ENCODE measurements at places on chromosomes 4 and X.

GRCh38 chr4:124321364-124321763 lies 391.2 kb downstream of the ANKRD50 start:
- DNase-seq: no peak

DNA sequence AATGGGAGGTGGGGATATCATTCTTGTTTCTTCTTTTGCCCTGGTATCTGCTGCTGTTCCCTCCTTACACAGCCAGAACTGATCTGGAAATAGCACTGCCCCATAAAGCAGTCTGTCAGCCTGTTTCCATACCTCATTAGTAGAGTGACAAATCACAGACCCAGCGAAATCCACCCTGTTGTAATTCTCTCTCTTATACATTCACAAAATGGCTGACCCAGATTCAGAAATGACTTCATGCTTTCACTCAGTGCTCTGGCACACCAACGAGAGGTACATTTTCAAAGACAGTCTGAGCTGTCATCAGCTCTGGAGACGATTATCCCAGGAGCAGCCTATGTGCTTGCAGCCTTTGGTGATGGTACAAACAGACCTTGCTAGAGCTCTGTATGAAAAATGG lies 164.6 kb downstream of the AFF2 start:
- DNase-seq: no peak

- no peak for DNase-seq
Measured at GRCh38 chrX:51614353-51615012, 4.2 kb downstream of the CENPVL3 start.

DNA sequence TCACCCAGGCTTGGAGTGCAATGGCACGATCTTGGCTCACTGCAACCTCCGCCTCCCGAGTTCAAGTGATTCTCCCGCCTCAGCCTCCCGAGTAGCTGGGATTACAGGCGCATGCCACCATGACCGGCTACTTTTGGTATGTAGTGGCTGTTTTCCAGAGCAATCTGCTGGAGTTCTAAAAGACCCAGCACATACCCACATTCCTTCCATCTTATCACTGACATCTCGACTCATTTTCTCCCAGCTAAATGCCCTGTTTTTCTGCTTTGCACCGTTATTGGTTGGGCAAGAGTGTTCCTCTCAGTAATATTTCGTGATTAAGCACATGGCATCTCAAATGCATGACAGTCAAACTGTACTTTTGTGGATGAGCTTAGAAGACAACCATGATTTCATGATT lies 53.7 kb downstream of the PRKX start:
- no peak for DNase-seq

GRCh38 chr4:52627876-52628275 lies 31.2 kb downstream of the USP46 start:
- DNase-seq: no peak

DNA sequence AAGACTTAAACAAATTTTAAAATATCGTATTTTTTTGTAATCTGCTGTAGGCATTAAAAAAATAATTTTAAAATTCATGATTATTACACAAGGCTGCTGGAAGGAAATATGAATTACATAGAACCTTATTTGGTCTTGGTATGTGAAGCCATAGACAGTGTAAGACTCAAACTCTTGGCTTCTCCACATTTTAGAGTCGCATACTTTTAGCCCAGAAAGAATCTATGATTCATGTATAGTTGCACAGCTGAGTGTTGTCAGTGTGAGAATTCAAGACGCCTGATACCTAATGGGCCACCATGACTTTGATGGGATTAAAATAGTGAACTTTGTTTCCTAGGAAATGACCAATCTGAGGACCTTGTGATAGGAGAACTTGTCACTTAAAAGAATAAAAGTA lies 1.4 kb downstream of the INTU start:
- DNase-seq: no peak

GRCh38 chr4:19026281-19026680 lies 1004.7 kb upstream of the LCORL start:
- DNase-seq: no peak

GRCh38 chrX:114061226-114061625 lies 522.7 kb upstream of the HTR2C start:
- no peak for DNase-seq

DNA sequence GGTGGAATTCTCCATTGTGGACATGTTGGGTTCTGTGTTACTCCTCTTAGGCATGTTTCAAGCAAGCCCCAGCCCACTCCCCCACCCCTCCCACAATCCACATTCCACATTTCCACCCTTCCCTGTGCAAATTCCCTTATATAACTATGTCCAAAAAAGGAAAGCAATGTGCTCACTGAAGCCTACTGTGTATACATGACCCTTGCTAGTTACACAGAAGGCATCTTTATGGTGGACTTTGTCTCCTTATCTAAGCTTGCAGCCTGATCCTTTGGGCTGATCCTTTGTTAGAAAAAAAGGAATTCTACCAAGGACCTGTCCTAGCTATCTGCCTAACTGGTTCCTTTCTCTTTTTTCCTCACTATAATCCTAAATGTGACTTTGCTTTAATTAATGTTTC lies 796.8 kb downstream of the NLGN4X start:
- no peak for DNase-seq

DNA sequence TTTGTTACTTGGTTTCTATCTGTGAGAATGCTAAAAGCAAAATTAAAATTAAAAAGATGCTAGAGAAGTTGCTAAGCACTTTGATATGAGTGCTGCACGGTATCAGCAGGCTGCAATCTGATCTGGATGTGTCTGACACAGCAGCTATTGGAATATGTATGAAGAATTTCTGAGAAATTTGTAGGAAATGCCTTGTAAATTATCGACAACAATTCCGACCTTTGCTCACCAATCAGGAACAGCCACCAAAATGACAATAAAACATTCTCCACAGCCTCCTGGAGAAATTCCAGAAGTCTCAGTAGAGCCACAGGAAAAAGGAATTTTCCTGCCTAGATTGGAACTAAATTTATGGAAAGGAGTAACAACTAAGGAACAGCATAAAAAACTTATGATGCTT lies 82.5 kb downstream of the TIGD2 start:
- no peak for DNase-seq

DNA sequence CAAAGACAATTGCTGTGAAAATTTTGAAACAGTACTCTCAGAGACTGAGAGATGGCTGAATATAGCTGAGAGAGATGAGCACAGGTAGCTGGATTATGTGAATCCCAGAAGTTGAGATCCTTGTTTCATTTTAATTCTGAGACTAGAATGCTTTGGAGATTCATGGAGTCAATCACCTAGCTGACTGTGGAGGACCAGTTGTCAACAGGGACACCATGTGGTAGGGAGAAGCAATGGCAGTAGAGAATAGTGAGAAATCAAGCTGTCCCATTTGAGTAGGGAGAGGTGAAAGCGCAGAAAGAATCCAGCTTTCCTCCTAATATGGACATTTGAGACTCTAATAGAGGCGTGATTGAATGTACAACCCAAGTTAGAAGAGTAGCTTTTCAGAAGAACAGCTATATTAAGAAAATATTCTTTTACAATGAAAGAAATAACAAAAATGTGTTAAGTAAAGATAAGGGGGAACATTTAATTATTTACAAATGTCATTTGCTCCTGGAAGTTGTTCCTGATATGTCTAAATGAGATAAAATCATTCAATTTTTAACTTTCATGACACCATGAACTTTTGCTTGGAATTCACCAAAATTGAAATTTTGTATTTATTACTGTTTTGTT lies 30.3 kb upstream of the GLRB start:
- peak; percentile 7 for DNase-seq

GRCh38 chr4:68594678-68595077 lies 18.6 kb upstream of the UGT2B17 start:
- no peak for DNase-seq

GRCh38 chrX:149274516-149275105 lies 230.5 kb downstream of the IDS start:
- no peak for DNase-seq

GRCh38 chr4:148737061-148737770 lies 295.0 kb upstream of the NR3C2 start:
- DNase-seq: no peak

GRCh38 chrX:123993904-123994635 lies 32.6 kb downstream of the STAG2 start:
- DNase-seq: no peak

DNA sequence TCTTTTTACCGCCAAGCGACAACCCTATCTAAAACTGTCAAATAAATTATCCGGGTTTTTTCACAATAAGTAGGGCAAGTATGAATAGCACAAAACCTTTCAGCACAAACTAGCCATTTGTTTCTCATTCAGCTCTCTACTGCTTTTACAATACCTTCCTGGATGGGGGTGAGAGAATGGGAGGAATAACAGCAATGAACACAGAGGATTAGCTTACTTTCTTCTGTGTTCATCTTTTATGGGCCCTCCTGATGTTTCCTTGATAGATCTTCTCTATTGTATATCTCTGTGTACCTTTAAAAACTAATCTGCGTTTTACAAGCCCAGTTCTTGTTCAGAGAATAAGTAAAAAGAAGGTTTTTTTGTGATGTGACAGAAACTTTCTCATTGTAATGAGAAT lies 55.3 kb upstream of the APELA start:
- DNase-seq: no peak

DNA sequence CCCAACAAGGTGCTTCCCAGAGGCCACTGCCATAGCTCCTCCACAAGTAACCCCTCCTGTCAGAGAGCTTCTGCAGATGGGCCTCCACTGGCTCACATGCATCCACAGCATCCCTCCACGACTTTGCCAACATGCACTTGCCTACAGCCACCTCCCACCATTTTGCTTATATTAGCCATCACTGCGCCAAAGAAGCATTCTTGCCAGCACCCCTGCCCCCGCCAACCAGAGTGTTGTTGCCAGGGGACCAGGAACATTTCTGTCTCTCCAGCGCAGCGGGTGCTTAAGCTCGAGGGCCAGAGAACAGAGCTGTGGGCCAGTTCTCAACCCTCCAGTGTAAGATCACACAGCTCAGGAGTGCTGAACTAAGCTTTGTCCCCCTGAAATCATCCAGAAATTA lies 517.6 kb downstream of the PABPC4L start:
- no peak for DNase-seq

DNA sequence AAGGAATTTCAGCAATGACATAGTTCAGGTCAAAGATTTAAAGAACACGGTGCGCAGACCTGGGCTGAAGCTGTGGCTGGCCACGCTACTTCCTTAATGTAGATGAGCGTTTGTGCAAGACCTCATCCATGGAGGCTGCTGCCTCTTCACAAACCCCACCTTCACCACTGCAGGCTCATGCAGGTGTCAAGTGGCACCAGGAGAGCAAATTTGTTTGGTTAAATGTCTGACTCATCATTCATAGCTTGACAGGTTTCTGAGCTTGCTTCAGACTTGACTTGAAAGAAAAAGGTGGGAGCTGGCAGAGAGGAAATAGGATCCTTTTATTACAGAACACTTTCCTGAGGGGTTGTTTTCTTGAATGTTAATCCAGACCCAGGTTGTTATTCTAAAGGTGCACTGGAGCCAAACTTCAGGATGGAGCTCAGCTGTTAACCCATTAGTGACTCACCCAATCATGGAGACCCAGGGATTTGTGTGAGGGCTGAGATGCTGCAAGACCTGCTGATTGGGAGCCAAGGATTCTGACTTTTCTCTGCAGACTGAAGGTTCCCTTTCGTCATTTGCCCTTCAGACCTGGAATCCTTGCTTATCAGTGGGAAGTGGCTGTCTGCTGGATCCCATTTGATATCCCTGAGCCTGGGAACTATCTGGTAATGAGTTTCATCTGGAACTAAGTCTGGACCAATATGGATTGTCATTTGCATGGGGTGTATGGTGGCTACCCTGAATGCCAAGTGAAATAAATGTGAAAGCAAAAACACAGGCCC lies 315.3 kb downstream of the PTTG2 start:
- no peak for DNase-seq

GRCh38 chr4:2296631-2297601 lies 35.0 kb upstream of the MXD4 start:
- no peak for DNase-seq

DNA sequence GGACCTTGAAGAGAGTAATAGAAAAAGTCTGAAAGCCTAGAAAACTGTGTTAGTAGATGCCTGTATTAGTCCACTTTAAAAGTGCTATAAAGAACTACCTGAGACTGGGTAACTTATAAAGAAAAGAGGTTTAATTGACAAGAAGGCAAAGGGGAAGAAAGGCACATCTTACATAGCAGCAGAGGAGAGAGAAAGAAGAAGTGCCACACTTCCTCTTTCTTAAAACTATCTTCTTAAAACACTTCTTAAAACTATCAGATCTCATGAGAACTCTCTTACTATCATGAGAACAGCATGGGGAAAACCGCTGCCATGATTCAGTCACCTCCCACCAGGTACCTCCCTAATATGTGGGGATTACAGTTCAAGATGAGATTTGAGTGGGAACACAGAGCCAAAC lies 18.8 kb upstream of the COL25A1 start:
- DNase-seq: no peak

DNA sequence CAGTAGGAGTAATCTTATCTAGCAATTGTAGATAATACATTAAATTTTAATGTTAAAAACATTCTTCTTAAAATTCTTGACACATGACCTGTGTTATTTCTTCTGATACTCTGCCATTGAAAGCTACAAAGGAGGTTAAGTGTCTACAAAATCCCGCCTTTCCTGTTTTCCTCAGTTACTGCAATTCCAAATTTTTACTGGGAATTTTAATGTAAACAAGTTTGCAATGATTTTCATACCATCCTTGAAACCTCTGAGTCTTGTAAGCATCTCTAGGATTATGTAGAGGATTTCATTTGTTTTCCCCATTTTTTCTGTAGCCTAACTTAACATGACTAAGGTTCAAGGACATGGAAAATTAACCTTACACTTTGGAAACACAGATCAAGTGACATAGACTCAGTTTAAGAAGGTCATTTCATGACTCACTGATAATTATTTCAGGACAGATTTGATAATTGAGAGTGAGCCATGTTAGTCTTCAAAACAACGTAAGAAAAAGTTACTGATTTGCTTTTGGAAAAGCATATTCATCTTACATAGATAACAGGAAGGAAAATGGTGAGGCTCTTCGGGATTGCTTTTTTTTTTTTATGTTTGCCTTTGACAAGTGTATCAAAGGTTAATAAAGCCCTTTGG lies 39.6 kb upstream of the PDLIM5 start:
- DNase-seq: no peak

DNA sequence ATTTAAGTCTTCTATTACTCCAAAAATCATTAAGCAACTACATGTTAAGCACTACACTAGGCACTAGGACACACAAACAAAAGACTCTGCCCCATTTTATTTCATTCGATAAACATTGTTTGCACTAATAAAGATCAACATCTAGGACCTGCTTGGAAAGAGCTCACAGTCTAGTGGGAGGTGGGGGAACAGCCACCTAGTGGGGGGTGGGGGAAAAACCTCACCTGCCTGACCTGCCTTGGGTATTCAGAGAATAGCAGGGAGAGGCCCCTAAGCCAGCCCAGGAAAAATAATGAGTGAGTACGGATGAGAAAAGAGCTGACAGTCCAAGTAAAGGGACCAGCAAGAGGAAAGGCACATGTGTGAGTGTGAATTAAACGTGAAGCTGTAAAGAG lies 52.2 kb downstream of the PRDM5 start:
- DNase-seq: no peak

GRCh38 chr4:67751260-67751659 lies 2.9 kb downstream of the GNRHR start:
- DNase-seq: no peak

GRCh38 chr4:1506956-1507721 lies 100.9 kb upstream of the NKX1-1 start:
- no peak for DNase-seq

GRCh38 chr4:113824396-113824795 lies 62.9 kb upstream of the CAMK2D start:
- DNase-seq: no peak
